ENCODE measurements at places on chromosomes 2 and 18.

DNA sequence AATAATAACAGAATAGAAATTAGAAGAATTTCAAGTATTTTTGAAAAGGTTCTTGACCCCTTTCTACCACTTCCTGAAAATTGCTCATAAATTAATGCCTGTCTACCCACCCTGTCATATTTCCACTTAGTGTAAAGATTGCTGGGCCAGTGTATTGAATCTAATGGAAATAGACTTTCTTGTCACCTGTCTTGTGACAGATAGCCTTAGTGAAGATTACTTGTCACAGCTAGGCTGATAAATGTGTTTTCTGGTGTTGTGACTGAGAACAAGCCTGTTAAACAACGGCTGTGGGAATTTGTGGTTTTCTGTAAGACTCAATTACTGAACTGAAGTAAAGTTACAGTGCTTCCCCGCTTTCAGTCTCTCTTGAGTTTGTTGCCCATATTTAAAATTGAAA, 37.0 kb downstream of the PIK3C3 start:
- no peak for DNase-seq

GRCh38 chr2:173775440-173775839, 189.7 kb downstream of the SP3 start:
- no peak for DNase-seq

- DNase-seq: no peak
Observed at GRCh38 chr18:13793819-13794218, 30.1 kb upstream of the MC5R start.

DNA sequence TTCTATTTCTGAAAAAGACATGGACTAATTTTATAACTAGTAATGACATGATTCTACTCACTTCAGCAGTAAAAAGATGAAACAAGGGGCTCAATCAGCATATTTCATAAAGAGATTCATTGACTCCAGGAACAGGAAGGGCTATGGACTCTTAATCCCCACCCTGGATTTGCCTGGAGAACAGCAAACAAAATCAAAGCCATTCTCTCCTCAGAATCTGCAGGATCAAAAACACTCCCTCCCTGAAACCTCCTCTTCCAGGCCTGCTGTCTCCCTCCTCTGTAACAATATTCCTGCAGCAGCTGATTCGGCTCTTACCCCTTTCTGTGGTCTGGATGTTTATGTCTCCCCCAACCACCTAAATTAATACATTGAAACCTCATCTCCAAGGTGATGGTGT, 57.0 kb downstream of the ZC3H8 start:
- no peak for DNase-seq

DNA sequence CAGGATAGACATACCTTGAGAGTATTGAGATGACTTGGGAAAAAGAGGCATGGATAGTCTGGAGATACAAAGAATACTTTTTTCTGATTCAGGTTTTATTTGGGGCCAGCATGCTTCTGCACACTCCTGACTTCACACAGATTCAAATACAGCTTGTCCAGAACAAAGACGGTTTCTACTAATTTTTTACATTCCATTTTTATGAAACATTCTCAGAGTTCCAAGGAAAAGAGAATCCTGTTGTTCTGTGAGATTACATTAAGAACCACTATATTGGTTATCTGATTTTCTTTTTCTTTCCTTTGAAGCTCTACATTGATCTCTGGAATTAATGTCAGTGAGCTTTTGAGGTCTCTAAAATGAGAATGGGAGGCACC, 41.0 kb downstream of the PTPRM start:
- DNase-seq: no peak

DNA sequence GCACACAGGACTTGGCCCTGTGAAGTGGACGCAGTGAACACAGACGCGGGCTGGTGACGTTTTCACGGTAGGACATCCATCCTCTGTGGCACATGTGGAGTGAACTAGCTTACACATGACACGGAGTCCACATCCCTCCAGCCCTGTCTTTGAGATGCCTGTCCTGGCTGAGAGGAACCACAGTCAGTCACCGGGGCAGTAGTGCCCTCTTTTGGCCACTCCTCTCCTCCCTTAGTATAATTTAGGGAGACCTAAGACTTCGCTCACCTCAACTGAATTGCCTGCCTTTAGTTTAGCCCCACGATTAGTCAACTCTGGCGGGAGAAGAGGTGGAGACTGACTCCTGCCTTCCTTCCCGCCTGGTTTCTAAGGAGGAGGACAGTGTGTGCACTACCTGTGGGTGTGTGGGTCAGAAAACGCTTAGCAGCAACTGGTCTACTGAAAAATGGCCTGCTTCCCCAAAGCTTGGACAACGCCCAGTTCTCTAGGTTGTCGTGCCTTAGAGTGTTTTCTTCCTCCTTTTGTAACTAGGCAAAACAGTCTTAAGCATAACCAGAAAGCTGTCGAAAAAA, 70.6 kb downstream of the MBP start:
- DNase-seq: no peak

DNA sequence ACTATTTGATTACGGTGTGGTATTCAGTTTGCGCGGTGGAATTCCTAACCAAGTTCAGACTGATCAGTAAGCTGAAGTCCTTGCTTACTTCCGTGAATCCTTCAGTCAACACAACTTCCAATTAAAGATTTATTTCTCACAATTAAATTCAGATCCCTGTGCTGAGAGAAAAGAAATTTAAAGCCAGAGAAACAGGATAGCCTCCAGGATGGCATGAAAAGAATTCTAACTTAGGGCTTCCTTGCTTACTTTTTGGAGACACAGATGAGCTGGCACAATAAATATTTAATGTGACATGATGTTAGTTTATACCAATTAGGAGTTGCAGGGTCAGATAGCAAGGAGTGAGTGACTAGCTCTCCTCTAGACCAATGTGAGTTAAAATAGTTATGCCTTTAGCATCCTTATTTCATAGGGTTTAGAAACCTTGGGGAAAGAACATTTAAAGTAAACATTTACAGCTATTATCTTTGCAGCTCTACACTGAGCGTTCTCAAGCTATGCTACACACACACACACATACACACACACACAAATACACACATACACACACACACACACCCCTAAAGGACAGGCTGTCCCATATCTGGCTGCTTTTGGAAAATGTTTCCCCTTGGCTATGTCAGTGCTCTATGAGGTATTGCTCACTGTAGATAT, 151.0 kb downstream of the TRIB2 start:
- DNase-seq: no peak

GRCh38 chr18:67876871-67877270, 360.4 kb upstream of the DSEL start:
- DNase-seq: no peak

DNA sequence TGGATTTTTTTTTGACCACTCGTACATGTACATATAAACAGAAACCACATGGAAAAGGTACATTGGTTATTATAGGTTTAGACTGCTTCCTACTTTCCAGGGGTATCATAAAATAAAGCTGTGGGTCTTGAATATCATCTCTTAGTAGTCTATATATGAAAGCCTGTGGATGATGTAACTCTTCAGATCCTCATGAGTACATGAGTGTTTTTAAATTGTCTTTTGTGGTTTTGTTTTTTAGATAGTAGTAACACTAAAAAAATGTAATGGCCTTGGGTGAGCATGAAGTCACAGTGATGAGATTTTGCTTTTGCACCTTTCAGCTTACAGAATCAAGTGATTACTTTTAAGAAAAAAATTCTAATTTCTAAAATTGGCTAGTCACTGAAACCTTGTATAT, 80.2 kb downstream of the RAB3GAP1 start:
- no peak for DNase-seq

GRCh38 chr2:101150306-101151145, 656 bp downstream of the TBC1D8 start:
- DNase-seq: no peak

DNA sequence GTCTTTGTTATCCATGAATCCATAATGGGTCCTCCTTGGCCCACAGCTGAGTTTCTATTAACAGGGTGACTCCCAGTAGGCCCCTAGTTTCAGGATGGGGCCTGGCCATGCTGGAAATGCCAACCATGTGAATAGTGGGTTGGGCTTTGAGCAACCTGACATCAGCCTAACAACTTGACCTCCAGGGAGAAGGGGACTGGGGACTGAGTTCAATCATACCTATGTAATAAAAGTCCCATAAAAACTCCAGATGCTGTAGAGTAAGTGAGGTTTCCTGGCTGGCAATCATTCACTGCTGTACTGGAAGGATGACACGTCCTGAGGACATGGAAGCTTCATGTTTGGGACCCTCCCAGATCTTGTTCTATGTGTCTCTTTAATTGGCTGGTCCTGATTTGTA, 7.9 kb downstream of the REV1 start:
- DNase-seq: no peak

GRCh38 chr2:39107724-39108273, 13.1 kb downstream of the SOS1 start:
- no peak for DNase-seq

DNA sequence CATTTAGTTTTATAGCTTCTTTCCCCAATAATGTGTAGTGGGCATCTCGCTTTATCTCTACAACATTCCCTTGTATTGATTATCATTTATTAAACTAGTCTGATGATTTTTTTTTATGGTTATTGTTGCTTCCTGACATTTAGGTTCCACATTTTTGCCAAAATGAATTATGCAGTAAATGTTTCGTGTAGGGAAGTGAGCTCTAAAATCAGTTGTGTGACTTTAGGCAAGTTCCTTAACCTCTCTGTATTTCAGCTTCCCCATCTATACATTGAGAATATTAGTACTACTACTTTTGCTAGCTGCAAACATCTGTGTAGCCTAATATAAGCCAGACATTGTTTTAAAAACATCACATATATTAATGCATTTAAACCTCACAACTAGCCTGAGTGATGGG, 22.9 kb downstream of the SOCS6 start:
- DNase-seq: no peak

DNA sequence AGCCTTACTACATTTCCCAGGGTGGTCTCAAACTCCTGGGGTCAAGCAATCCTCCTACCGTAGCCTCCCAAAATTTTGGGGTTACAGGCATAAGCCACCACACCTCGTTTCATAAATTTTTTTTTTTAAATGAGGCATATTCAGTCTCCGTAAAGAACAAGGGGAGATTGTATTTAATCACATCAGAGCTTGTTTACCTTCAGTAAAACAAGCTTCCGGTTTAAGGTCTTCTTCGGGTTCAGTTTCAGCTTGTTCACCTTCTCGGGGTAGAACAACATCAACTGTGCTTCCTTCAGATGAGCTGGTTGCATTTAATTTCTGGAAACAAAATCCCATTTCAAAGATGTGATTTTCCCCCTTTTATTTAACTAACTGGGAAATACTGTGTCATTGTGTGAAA, 88.6 kb downstream of the SCN3A start:
- DNase-seq: no peak

DNA sequence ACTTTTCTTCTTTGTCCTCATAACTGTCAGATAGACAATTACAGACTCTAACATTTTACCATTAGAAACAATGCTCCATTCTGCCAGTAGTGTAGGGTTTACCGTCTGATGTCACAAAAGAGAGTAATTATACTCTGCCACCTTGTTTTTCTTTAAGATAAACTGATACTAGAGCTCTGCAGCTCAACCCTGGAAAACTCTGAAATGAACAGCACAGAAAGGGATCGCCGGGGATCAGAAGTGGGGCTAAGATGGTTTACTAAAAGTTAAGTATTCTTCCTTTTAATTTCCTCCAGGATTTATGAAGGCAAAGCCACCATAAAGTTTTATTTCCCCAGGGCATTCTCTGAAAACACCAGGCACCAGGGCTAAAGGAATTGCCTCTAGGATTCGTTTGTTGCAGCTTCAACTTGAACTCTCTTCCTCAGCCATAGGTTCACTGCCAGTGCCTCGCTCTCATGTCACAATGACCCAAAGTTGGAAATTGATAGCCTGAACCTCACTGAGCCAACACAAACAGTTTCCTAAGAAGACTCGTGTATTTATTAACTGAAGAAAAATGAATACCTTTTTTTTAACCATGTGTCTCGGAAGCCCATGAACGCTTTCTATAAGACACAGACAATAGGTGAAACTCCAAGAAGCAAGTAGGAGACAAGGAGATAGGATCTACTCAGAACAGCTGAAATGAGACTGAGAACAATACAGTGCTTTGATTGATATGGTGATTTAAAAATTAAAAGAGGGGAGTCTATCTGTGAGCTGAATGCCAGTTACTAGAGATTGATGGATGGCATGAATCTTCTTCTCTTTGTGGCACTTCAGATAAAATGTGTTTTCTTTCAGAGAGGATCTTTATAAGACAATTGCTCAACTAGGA, 121.5 kb upstream of the SPATS2L start:
- no peak for DNase-seq

- DNase-seq: no peak
Observed at GRCh38 chr2:227472265-227473121, 537 bp downstream of the AGFG1 start.

DNA sequence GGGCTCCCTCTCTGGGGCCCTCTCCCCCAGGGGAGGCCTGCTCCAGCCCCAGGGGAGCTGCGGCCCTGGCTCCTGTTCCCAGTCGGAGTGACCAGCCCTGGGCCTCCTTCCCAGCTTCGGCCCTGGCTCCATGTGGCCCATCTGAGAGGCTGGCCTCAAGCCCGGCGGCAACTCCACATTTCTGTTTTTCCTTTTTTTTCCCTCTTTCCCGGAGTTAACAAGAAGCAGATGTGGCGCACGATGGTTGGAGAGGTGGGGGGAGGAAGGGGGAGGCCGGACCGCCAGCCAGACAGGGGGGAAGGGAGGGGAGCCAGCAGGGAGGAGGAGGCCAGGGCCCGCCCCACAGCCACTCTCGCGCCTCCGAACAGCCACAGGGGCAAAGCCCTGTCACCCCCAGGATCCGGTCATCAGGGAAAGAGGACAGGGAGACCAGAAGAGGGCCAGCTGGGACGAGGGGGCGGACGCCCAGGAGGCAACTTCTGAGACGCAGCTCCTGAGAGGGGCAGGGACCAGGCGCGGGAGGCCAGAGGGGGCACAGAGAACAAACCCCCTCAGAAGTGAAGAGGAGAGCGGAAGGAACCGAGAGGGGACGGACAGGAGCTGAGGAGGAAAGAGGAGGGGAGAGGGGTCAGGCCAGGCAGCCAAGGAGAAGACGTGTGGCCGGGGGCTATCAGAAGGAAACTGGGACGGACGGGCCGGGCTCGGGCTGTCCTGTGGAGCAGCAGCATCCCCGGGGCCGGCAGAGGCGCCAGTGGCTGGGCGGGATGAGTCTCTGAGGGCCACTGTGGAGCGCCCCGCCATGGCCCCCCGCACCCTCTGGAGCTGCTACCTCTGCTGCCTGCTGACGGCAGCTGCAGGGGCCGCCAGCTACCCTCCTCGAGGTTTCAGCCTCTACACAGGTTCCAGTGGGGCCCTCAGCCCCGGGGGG, at the start of gene EMILIN1:
TSS of gene EMILIN1 (plus strand) at position 349 of the 928 bp plus-strand sequence. CDS start at position 800, 451 bp downstream.
- DNase-seq: no peak

GRCh38 chr2:88542668-88543067, 84.6 kb downstream of the EIF2AK3 start:
- no peak for DNase-seq

DNA sequence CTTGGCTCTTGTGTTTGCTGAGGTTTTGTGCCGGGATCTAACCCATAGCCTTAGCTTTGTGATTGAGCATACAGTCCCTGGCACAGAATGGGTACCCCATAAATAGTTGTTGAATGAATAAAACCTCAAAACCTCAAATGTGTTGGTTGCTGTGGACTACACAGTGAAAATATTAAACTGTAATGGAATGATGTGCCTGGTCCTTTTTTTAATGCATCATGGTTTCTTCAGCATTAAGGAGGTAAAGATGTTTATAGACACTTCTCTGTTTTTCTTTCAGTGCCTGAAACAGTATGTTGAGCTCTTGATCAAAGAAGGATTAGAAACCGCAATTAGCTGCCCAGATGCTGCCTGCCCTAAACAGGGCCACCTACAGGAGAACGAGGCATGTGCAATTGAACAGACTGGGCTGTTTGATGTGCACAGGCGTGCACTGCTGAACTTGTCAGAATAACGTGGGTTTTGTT, 97.0 kb downstream of the RNF144A start:
- DNase-seq: no peak

- no peak for DNase-seq
Observed at GRCh38 chr2:34627003-34627402, 1027.9 kb upstream of the FAM98A start.

- no peak for DNase-seq
Observed at GRCh38 chr2:157302492-157303099, 23.0 kb downstream of the ERMN start.

Data from stimulated activated CD4-positive, alpha-beta T cell treated with anti-CD3 and anti-CD28 coated beads, Interleukin-1b, Interleukin-23, amount 100 ng/mL, for 1 hour (primary cell).